ENCODE measurements at places on chromosomes 3 and 15. TPM values are rescaled to one million over a fixed set of nuclear protein-coding genes. Genes with fewer than 3 reads are reported as not detected.

TM4SF18 gene
- 0.14 TPM for total RNA-seq

DNA sequence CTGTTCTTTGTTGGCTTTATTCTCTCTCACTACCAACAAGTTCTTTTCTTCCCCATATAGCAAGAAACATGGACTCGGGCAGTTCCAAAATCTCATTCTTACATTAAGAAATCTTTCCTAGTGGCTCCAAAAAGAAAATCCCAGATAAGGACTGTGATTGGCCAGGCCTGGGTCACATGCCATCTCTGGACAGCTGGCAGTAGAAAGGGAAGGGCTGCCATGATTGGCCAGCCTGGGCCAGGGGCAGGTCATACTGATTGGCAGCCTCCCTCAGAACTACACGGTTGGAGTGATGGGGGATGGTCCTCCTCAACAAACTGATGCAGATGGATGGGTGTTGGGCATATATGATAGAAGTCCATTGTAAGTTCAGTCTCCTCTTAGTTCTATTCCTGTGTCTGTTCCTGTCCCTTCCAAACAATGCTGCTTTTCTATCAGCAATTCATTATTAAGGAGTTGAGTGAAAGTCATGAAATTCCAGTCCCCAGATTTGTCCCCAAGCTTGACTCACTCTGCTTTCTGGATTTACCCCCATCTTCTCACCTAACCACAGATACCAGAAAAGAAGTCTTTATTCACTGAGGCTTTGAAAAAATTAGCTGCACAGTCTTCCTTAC, 175.5 kb downstream of the ATG7 start:
- no peaks in the 10 kb centered on the region for H3K27me3 ChIP-seq
- no peak overlapping the region for H3K27ac ChIP-seq
- peaks cover 1% of the 10 kb centered on the region for H3K36me3 ChIP-seq
- no peak overlapping the region for H3K4me3 ChIP-seq

DNA sequence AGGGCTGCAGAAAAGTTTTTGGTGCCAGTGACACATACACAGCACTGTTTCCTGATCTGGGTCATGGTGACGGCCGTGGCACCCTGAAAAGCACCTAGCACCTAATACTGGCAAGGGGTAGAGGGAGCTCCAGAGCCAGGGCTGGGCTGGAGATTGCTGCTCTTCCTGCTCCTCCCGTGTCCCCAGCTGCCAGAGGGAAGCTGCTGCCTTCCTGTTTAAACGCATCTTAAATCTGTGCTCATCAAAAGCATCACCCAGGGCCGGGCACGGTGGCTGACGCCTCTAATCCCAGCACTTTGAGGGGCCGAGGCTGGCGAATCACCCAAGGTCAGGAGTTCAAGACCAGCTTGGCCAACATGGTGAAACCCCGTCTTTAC, 156.7 kb upstream of the MEF2A start:
- H3K36me3 ChIP-seq = no peaks in the 10 kb centered on the region
- H3K4me3 ChIP-seq = no peak overlapping the region
- peak; percentile 37 for DNase-seq
- H3K27ac ChIP-seq = peak overlapping the region; percentile 67
- H3K4me1 ChIP-seq = peaks cover 16% of the 10 kb centered on the region
- no peaks in the 10 kb centered on the region for H3K27me3 ChIP-seq

DNA sequence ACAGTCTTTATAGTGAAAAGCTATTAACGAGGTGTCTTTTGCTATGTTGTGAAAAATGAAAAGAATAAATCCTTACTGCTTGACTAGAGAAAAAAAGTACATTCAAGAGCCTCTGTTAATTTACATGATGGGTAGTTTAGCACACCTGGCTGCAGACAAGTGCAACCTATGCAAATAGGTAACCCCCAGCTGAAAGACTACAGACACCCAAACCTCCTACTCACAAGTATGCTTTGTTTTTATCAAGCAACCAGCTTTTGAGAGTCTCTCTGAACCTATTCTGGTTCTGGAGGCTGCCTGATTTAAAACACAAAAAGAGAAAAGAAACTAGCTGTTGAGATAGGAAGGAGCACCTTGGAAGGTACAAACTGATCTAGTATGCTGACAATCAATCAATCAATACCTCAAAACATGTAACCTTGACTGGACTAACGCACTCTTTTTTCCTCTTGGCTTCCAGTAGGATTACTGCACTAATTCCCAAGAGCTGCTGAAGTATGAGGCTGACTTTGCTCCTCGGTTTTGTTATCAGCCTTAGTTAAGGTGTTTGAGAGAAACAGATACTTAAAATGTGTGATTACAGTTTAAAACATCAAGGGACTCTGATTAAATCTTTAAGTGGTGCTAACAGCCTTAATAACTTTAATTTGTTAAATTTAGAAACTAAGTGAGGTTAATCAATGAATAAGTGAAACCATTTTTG, 63.6 kb downstream of the OSBPL10 start:
- H3K27me3 ChIP-seq = no peaks in the 10 kb centered on the region
- peaks cover 20% of the 10 kb centered on the region for H3K4me1 ChIP-seq
- no peak overlapping the region for H3K4me3 ChIP-seq
- peaks cover 11% of the 10 kb centered on the region for H3K36me3 ChIP-seq

- peaks cover 1% of the 10 kb centered on the region for H3K27me3 ChIP-seq
- H3K4me3 ChIP-seq = no peak overlapping the region
- peaks cover 10% of the 10 kb centered on the region for H3K4me1 ChIP-seq
- peak overlapping the region; percentile 55 for H3K27ac ChIP-seq
Measured at GRCh38 chr15:38536201-38536676, 28.4 kb downstream of the RASGRP1 start.

DNA sequence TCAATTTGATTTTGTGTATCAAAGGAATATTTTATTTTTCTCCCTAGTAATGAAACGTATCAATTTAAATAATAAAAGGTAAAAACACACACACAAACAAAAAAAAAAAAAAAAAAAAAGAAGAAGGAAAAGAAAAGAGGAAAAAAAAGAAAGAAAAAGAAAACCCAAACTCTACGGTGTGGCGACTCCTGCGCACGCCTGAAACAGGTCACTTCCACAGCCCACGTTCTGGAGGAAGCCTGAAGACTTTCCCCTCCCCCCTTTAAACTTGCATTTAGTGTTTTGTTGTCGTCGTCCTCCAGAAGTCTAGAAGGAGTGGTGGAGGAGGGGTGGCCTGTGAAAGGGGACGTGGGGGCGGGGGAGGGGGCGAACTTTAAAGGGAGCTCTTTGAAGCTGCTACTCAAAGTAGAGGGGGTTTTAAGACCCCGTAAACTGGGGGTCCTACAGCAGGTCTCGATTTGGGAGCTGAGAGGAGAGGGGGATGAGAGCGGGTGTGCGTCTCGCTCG, 2.3 kb upstream of the TLE3 start:
- H3K27me3 ChIP-seq = peaks cover 3% of the 10 kb centered on the region
- peaks cover 43% of the 10 kb centered on the region for H3K4me1 ChIP-seq
- H3K27ac ChIP-seq = peak overlapping the region; percentile 100
- DNase-seq = no peak
- peak overlapping the region; percentile 97 for H3K4me3 ChIP-seq
- H3K36me3 ChIP-seq = no peaks in the 10 kb centered on the region

DNA sequence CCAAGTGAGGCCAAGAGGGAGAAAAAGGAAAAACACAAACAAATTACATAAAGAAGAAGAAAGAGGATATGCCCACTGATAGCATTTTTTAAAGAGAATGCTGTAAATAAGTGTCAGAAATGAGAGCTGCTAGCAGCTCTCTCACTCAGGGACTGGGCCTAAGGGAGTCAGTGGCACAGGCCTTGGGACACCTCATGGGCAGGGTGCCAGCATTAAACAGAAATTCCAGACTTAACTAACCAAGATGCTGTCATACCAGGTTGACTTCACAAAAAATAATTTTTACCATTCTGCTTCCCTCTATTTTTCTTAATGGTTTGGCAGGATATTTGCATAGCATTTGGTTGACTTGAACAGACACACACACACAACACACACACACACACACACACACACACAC, 92.3 kb upstream of the ADAMTSL3 start:
- peaks cover 2% of the 10 kb centered on the region for H3K4me1 ChIP-seq
- no peaks in the 10 kb centered on the region for H3K27me3 ChIP-seq
- H3K27ac ChIP-seq = no peak overlapping the region
- no peaks in the 10 kb centered on the region for H3K36me3 ChIP-seq
- H3K4me3 ChIP-seq = no peak overlapping the region
- DNase-seq = no peak

DNA sequence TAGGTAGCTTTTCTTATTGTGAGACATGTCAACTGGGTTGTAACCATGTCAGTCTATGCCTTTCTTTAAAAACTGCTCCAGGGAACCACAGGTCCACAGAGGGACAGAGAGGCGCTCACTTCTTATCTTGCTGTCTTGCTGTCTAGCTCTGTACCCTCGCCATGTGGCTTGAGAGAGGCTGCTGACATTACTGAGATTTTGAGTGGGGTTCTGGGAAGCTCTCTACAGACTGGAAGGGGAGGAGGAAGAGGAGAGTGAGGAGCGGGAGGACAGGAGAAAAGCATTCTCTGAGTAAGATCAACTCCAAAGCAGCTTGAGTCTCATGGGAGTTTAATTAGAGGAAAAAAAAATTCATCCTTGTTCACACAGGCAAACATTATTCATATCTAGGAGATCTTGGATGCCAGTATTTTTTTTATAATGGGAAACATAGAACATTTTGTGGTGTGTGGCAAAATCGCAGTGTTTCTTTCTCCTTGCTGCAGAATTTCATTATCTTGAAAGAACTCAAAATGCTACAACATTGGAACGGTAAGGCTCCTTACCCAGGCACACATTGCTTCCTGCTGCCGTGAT, 1037.0 kb upstream of the NR2F2 start:
- no peak overlapping the region for H3K27ac ChIP-seq
- H3K27me3 ChIP-seq = no peaks in the 10 kb centered on the region
- peaks cover 55% of the 10 kb centered on the region for H3K4me1 ChIP-seq

DNA sequence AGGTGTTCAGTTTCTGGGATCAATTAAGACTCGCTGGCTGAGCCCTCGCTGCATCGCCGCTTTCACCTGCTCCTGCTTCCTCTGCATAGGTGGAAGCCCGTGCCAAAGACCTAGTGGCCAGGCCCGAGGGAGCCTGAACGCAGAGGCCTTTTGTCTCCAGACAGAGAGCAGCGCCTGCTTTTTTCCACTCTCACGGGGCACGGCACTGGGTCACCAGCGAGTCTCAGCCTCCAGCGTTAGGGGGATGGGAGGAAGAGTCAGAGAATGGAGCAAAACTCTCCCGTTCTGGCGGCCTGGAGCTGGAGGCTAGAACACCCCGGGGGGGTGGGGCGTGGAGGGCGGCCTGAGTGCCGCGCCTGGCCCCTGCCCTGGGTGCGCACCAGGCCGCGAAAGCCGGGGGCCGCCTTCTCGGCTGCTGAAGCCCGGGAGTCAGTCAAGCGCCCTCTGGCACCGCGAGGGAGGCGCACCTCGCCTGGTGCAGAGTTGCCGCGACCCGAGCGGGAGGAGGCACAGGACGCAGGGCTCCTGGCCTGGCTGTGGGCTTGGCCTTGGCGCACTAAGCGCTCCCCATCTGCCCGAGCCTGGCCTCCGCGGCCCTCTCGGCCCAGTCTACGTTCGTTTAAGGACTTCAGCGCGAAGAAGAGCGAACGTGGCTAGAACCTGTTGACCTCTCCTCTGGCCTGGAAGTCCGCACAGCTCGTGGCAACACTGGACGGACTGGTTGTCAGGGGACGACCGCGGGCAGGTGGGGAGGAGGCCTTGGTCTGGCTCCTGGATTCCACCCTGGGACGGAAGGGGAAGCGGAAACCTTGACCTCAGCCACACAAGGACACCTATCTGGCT, 21.5 kb downstream of the NR2F2 start:
- H3K4me3 ChIP-seq = no peak overlapping the region
- no peak for DNase-seq
- H3K27ac ChIP-seq = no peak overlapping the region
- peaks cover 58% of the 10 kb centered on the region for H3K4me1 ChIP-seq
- H3K27me3 ChIP-seq = peaks cover 39% of the 10 kb centered on the region
- H3K36me3 ChIP-seq = peaks cover 4% of the 10 kb centered on the region

DNA sequence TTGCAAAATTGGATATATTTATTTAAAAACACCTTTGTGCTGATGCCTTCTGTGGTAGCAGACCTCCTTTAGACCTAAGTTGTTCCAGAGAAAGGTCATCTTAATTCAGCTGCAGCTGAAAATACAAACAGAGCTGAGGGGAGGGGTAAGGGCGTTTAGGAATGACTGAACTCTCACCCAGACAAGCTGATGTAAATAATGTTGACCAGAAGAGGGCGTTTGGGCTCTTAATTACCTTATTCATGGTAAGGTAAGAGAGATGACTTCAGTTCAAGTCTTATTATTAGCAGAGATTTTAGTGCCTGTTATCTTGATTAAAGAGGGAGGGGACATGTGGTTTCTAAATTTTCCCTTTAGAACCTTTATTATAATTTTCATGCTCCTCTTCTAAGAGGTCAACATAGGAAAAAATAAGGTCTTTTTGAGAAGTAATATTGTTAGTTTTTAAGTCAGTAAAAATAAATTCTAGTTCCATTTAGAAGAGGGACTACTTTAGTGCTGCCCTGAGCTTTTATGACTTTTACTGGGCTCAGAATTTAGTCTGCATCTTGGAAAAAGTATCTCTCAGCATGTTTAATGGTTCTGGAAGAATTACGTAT, 46.3 kb downstream of the GPR171 start:
- no peak for DNase-seq
- H3K27me3 ChIP-seq = no peaks in the 10 kb centered on the region
- no peak overlapping the region for H3K4me3 ChIP-seq
- H3K27ac ChIP-seq = peak overlapping the region; percentile 50

GRCh38 chr3:98778383-98778782, 15.2 kb downstream of the ST3GAL6 start:
- no peak for DNase-seq
- peaks cover 2% of the 10 kb centered on the region for H3K36me3 ChIP-seq
- H3K27ac ChIP-seq = peak overlapping the region; percentile 2
- peaks cover 5% of the 10 kb centered on the region for H3K4me1 ChIP-seq
- no peak overlapping the region for H3K4me3 ChIP-seq

DNA sequence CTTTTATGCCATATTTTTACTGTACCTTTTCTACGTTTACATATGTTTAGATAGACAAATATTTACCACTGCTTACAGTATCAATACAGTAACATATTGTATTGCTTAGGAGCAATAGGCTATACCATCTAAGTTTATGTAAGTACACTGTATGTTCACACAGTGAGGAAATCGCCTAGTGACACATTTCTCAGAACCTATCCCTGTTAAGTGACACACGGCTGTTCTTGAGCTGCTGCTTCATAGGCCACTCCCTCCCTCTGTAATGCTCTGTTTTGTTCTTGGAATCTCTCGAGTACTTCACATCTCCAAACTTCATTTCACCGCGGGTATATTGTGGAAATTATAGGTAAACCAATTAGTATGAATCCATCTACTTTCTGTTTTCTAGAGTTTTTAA, 13.4 kb upstream of the SELENOT start:
- no peak overlapping the region for H3K27ac ChIP-seq
- H3K4me3 ChIP-seq = no peak overlapping the region
- no peaks in the 10 kb centered on the region for H3K27me3 ChIP-seq
- peaks cover 12% of the 10 kb centered on the region for H3K36me3 ChIP-seq

DNA sequence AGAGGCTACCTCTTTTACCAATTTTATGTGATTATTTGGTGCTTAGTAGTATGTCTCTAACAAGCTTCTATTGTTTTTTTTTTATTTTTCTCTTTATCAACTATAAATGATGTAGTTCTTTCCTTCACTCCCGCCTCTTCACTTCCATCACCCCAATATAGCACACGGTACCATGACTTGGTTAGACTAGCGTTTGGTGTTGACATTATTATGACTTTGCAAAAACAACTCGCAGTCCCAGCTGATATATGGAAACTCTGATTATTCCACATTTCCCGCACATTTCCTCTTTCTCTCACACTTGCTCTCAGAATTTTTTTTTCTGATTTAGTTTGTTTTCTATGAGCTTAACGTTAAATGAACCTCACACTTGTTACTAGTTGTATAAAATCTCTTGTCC, 162.2 kb downstream of the GREM1 start:
- H3K36me3 ChIP-seq = no peaks in the 10 kb centered on the region
- H3K4me3 ChIP-seq = no peak overlapping the region
